ENCODE measurements at places on chromosomes 1 and 21.

DNA sequence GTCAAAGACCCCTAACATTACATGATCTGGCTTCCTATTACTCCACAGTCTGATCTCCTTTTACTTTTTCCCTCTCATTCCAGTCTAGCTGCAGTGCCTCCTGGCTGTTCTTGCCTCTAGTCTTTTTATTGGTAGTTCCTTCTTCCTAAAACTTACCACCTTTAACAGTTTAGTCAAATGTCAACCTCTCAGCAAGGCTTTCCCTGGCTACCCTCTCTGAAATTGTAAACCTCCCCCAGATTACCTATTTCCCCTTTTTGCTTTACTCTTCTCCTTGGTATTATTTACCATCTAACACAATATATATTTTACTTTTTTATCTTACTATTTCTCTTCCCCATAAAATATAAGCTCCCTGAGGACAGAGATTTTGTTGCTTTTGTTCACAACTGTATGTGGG is 129.6 kb downstream of the CLEC20A start:
- H3K36me3 ChIP-seq = no peaks in the 10 kb centered on the region
- no peak overlapping the region for H3K4me3 ChIP-seq
- no peak overlapping the region for H3K27ac ChIP-seq
- DNase-seq = no peak

GRCh38 chr1:116573431-116574095 is 2.7 kb upstream of the CD58 start:
- no peak overlapping the region for H3K4me3 ChIP-seq
- H3K36me3 ChIP-seq = peaks cover 7% of the 10 kb centered on the region
- peaks cover 15% of the 10 kb centered on the region for H3K4me1 ChIP-seq
- no peak overlapping the region for H3K27ac ChIP-seq
- no peak for DNase-seq
- H3K27me3 ChIP-seq = no peaks in the 10 kb centered on the region

DNA sequence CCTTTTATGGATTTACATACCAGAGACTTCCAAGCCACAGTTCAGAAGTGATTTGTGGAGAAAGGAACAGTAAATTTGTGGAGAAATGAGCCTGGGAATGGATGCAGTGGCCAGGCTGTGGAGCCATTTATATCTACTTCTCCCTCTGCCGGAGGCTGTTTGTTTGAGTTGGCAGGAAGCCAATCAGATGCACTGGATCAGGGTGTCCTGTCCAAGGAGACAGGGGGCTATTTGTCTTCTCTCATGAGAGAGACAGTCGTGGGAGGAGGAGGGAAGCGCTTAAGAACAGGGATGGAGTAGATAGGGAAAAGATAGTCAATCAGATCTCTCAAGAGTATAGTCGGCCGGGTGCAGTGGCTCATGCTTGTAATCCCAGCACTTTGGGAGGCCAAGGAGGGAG is 2.8 kb upstream of the HAPLN2 start:
- no peaks in the 10 kb centered on the region for H3K36me3 ChIP-seq
- peaks cover 6% of the 10 kb centered on the region for H3K4me1 ChIP-seq
- H3K4me3 ChIP-seq = no peak overlapping the region
- DNase-seq = no peak
- peaks cover 68% of the 10 kb centered on the region for H3K27me3 ChIP-seq

- DNase-seq = no peak
- H3K36me3 ChIP-seq = no peaks in the 10 kb centered on the region
- no peak overlapping the region for H3K4me3 ChIP-seq
- peaks cover 70% of the 10 kb centered on the region for H3K27me3 ChIP-seq
- H3K4me1 ChIP-seq = peaks cover 5% of the 10 kb centered on the region
- H3K27ac ChIP-seq = no peak overlapping the region
Measured at GRCh38 chr1:47224676-47225399, 7.2 kb downstream of the TAL1 start.

DNA sequence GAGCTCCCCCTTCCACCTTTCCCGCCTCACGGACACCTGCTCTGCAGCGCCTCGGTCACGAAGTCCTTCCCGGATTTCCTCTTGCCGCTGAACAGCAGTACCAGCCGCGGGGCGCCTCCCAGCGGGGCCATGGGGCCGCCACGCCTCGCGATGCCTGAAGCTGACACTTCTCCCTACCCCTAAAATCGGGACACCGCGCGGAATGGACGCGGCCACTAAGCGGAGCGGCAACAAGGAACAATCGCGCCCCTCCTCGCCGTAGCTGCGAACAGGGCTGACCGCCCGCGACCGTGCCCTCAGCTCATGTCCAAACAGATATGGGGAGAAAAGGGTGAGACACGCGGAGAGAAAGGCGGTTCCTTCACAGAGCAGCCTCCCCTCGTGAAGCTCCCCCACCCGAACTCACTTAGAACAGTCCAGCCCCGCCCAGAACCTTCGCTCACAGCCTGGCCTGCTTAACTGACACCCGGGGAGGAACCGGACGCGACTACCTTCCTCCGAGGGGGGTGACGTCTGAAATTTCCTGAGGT is at the start of gene PMVK:
TSS of gene PMVK (minus strand) at position 165 of the 530 bp plus-strand sequence. CDS start at position 131, 34 bp downstream.
- H3K36me3 ChIP-seq = no peaks in the 10 kb centered on the region
- H3K4me3 ChIP-seq = peak within 1 kb of the TSS; percentile 57
- H3K4me1 ChIP-seq = peaks cover 8% of the 10 kb centered on the region
- peak; percentile 95 for DNase-seq
- peak within 1 kb of the TSS; percentile 98 for H3K27ac ChIP-seq
- H3K27me3 ChIP-seq = no peaks in the 10 kb centered on the region

- H3K4me1 ChIP-seq = no peaks in the 10 kb centered on the region
- peaks cover 3% of the 10 kb centered on the region for H3K36me3 ChIP-seq
- DNase-seq = no peak
Measured at GRCh38 chr1:45945426-45945825, 142.0 kb downstream of the MAST2 start.

- peaks cover 10% of the 10 kb centered on the region for H3K4me1 ChIP-seq
- H3K27ac ChIP-seq = no peak overlapping the region
- DNase-seq = no peak
Measured at GRCh38 chr1:33819290-33819912, 44.5 kb upstream of the HMGB4 start.

DNA sequence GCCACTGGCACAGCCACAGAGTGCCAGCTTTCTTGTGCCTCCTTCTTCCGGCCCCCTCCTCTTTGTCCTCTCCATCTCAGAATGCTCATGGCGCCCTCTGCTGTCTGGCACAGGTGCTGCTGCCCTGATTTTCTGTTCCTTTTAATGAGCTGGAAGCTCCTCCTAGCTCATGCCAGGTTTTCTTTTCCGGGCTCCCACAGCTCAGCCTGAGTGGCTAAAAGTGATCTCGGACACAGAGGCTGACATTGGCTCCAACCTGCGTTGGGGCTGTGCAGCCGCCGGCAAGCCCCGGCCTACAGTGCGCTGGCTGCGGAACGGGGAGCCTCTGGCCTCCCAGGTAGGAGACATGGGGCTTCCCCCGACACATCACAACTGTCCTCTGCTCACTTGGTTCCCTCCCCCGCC is 18.7 kb downstream of the CNTN2 start:
- no peak overlapping the region for H3K4me3 ChIP-seq
- no peaks in the 10 kb centered on the region for H3K36me3 ChIP-seq
- no peak overlapping the region for H3K27ac ChIP-seq

- H3K27me3 ChIP-seq = no peaks in the 10 kb centered on the region
- DNase-seq = no peak
- H3K4me1 ChIP-seq = no peaks in the 10 kb centered on the region
- no peak overlapping the region for H3K27ac ChIP-seq
Measured at GRCh38 chr21:28338701-28339305, 653.9 kb downstream of the LTN1 start.

DNA sequence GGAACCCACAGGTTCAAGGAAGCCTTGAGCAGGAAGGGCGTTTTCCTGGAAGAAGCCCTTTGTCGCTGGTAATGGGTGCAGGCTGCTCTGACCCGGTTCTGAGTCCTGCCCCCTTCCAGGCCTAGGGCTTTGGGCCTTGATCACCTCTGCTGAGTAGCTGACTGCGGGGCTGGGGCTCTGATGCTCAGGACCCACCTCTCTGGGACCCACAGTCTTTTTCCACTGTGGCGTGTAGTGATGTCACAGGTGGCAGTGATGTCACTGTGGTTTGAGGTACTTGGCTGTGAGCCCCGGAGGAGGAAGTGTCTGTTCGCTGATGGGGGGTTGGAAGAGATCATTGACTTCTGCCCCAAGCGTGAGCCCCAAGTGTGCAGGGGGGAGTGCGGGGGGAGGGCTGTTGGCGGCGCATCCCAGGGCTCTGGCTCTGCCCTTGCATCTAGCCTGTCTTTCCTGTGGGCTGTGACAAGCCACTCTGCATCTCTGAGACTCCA is 6.9 kb downstream of the TNFRSF1B start:
- H3K27me3 ChIP-seq = no peaks in the 10 kb centered on the region
- peaks cover 9% of the 10 kb centered on the region for H3K4me1 ChIP-seq
- H3K4me3 ChIP-seq = no peak overlapping the region
- DNase-seq = no peak
- H3K27ac ChIP-seq = no peak overlapping the region

- no peak for DNase-seq
- H3K27ac ChIP-seq = no peak overlapping the region
- no peak overlapping the region for H3K4me3 ChIP-seq
Measured at GRCh38 chr1:218748071-218748470, 402.9 kb downstream of the TGFB2 start.

DNA sequence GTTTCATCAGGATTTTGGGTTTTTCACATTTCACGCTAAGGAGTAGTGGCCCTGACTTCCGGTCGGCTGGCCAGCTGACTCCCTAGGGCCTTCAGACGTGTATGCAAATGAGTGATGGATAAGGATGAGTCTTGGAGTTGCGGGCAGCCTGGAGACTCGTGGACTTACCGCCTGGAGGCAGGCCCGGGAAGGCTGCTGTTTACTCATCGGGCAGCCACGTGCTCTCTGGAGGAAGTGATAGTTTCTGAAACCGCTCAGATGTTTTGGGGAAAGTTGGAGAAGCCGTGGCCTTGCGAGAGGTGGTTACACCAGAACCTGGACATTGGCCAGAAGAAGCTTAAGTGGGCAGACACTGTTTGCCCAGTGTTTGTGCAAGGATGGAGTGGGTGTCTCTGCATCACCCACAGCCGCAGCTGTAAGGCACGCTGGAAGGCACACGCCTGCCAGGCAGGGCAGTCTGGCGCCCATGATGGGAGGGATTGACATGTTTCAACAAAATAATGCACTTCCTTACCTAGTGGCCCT is 23.1 kb upstream of the TNFRSF1B start:
- peak; percentile 77 for DNase-seq
- H3K4me1 ChIP-seq = peaks cover 24% of the 10 kb centered on the region
- no peaks in the 10 kb centered on the region for H3K36me3 ChIP-seq
- H3K27ac ChIP-seq = peak overlapping the region; percentile 21

DNA sequence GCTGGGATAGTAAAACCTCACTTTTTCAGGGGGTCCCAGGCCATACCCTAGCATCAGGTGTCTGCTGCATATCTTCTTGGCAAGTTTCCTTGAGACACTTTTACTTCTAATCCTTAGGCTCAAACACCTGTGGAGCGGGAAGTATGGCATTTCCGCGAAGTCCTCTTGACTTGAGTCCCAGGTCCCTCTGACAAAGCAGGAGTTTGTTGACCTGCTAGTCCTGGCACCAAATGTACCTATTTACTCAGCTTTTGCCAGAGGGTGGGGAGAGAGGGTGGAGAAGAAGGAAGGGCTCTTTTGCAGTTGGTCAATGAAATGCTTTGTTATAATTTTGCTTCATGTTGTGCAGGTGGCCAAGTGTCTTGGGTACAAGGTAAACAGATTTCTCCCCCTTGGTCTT is 59.7 kb downstream of the CLIC6 start:
- peaks cover 7% of the 10 kb centered on the region for H3K4me1 ChIP-seq
- no peaks in the 10 kb centered on the region for H3K27me3 ChIP-seq
- no peaks in the 10 kb centered on the region for H3K36me3 ChIP-seq
- H3K27ac ChIP-seq = no peak overlapping the region

Measured in SJSA1 (cell line).